ENCODE measurements at places on chromosomes 4 and X.

DNA sequence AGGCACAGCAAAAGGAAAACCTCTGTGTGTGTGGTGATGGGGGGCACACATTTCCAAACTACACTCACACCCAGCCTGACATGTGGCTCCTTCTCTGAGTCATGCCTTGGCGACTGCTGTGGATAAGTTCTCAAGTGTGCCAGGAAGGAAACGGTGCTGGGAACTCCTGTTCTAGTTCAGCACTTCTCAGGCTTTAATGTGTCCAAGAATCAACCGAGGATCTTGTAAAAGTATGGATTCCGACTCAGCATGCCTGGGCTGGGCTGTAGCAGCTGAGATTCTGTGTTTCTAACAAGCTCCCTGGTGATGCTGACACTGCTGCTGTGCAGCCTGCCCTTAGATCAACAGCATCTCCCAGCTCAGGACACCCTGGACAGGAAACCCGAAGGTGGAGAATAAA, 20.2 kb downstream of the CLNK start:
- DNase-seq = no peak

- DNase-seq = peak; percentile 4
Observed at GRCh38 chrX:53831662-53832635, 145.4 kb upstream of the HUWE1 start.

- DNase-seq = no peak
Observed at GRCh38 chr4:48033825-48034413, 17.3 kb downstream of the NIPAL1 start.

DNA sequence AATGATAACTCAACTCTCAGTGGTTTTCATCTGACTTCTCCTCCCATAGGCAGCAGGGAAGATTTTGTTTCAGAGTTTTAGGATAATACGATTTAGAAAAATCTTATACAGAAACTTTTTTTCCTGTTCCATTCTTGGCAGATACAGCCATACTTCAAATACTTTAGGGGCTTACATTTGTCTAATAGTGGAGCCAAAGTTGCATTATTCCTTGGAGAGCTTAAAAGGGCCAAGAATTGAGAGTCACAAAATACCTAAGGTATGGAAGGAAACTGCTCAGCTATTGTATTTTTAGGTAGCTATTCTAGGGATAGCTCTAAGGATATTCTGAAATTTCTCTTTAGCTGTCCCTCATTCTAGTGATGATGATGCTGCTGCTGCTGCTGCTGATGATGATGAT, 132.9 kb upstream of the PTCHD1 start:
- no peak for DNase-seq

Data from activated T-helper 1 cell treated with anti-CD3 and anti-CD28 coated beads, Interleukin-2, amount 50 U/mL, for 16 hours (primary cell).